HCT116 (cell line): ENCODE measurements at places on chromosomes 5 and 9.

DNA sequence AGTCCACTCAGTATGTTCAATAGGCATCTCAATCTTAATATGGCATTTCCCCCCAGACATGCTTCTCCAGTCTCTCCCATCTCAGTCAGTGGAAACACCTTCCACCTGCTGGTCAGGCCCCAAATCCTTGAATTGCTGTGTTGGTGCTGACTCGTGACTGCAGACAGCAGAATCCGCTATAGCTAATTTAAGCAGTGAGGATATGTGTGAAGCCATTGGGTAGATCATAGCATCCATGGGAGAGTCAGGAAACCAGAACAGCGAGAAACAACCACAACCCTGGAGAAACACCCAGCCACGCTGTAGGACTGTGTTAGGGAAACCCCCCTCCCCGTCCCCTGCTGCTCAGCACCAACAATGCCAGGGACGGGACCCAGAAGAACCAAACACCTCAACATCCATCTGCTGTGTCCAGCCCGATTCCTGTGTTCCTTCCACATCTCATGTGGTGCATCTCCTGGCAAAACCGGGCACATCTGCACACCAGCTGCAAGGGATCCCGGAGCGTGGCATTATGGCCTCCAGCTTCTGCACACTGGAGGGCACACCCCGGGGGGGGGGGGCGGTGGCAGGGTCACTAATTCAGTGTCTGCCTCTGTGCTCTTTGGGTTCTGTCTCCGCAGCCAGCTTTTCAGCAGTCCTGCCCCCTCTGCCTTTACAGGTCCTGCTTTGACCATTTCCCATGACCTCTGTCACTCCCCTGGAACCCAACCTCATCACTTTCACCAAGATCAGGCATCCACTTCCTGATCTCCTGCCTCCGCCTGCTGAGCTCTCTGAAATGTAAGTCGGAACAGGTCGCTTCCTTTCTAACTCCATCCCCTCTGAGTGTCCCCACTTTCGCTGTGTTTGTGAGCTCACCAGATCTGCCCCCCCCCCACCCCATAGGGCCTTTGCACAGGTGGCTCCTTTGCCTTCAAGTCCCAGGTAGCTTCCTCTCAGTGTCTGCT, 2.4 kb upstream of the PLEKHG4B start:
- DNase-seq = no peak

GRCh38 chr5:39558541-39558940, 133.8 kb upstream of the DAB2 start:
- DNase-seq = no peak

GRCh38 chr5:108925073-108925472, 177.4 kb downstream of the FER start:
- no peak for DNase-seq

DNA sequence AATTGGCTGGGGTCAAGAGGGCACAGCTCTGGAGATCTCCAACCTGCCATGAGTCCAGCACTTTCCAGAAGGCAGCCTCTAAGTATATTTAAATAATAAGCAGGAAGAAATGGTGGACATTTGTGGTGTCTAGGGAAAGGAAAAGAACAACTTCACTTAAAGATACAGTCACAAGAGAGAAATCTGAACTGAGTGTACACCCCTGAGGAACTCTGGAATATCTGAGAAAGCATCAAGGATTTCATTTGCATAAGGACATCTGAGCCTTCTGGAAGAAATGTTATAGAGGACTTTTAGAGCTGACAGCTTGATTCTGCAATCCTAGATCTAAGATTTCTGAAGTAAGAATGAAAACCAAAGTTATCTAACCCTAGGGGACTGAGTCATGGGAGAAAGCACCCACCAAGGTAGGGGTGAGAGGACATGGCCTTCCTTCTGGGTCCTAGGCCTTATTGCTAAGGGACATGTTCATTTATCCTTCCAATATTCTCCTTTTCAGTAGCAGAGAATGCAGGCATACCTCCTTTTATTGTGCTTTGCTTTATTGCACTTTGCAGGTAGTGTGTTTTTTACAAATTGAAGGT, 253.4 kb upstream of the SLC24A2 start:
- no peak for DNase-seq

- DNase-seq = no peak
Measured at GRCh38 chr5:36728697-36729543, 122.5 kb downstream of the SLC1A3 start.

DNA sequence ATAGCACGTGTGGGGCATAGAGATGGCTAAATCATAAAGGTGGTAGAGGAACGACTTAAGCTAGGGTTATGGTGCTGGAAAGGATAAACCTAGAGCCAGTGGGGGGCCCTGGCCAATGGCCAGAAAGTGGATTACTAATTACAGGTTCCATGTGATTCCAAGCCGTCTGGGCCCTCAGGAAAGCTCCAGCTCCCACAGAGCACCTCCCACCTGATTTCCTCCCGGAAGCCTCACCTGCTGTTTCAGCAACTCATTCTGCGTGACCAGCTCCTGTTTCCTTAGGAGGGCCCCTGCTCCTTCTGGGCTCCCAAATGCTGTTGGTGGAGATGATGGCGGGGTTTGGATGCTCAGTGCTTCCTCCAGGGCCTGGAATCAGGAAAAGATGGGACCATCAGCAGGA, 16.2 kb downstream of the GPX3 start:
- DNase-seq = no peak

DNA sequence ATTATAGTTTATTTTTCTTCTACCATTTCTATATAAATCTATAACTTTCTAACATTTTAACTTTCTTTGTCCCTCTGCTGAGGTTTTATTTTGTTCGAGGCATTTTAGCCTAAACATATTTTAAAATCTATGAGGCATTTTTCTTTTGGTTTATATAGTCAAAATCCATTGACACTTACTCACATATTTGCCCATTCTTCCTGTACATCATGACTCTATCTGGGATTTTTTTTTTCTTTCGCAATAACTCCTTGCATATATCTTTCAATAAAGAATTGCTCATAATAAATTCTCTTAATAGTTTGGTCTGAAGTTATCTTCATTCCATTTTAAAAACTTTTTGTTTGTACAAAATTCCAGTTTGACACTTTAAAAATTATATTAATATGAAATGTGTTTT, 632.3 kb downstream of the TLE4 start:
- DNase-seq = no peak

- no peak for DNase-seq
Measured at GRCh38 chr5:180193749-180194375, 15.1 kb downstream of the RASGEF1C start.

GRCh38 chr9:134937164-134937555, 19.4 kb upstream of the FCN1 start:
- no peak for DNase-seq

DNA sequence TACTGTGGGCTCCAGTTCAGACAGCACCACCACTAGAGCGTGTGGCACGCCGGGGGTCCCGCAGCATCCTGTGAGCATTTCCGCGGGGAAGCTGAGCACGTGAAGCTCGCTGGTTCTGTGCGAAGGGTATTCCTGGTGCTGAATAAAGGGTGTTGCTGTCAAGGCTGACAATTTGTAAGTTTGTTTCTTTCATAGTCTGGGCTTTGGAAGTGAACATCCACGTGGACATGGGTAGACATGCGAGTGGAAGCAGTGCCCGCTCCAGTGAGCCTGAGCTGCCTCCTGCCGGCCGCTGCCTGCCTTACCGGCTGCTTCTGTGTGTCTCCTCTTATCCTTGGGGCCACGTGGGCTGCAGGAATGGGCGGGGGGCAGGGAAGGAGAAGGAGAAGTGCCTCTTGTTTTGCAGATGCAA, 14.7 kb downstream of the NDUFS6 start:
- no peak for DNase-seq

- DNase-seq = no peak
Measured at GRCh38 chr5:95424526-95424925, 33.4 kb downstream of the FAM81B start.
